ENCODE measurements at places on chromosomes 2 and 18.

- DNase-seq: no peak
These were observed 249.3 kb upstream of the GULP1 start for GRCh38 chr2:188042412-188042811.

- DNase-seq: no peak
These were observed 1860.6 kb upstream of the PIK3C3 start for GRCh38 chr18:40094441-40094840.

- DNase-seq: no peak
These were observed at the start of gene IFIH1 for GRCh38 chr2:162318328-162319180. Gene IFIH1, minus strand, starts transcription at chr2:162318684. Its CDS starts 377 bp downstream, at chr2:162318307.

- no peak for DNase-seq
These were observed 1.8 kb downstream of the ZEB2 start for GRCh38 chr2:144517866-144518747.

DNA sequence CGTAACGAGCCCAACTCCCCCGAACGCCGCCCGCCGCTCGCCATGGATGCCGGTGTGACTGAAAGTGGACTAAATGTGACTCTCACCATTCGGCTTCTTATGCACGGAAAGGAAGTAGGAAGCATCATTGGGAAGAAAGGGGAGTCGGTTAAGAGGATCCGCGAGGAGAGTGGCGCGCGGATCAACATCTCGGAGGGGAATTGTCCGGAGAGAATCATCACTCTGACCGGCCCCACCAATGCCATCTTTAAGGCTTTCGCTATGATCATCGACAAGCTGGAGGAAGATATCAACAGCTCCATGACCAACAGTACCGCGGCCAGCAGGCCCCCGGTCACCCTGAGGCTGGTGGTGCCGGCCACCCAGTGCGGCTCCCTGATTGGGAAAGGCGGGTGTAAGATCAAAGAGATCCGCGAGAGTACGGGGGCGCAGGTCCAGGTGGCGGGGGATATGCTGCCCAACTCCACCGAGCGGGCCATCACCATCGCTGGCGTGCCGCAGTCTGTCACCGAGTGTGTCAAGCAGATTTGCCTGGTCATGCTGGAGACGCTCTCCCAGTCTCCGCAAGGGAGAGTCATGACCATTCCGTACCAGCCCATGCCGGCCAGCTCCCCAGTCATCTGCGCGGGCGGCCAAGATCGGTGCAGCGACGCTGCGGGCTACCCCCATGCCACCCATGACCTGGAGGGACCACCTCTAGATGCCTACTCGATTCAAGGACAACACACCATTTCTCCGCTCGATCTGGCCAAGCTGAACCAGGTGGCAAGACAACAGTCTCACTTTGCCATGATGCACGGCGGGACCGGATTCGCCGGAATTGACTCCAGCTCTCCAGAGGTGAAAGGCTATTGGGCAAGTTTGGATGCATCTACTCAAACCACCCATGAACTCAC lies 673 bp downstream of the PCBP1 start:
- DNase-seq: no peak

GRCh38 chr2:221255862-221256261 lies 316.2 kb downstream of the EPHA4 start:
- DNase-seq: no peak

- no peak for DNase-seq
These were observed at the start of gene PPP4R1 for GRCh38 chr18:9614401-9615279. Gene PPP4R1, minus strand, starts transcription at chr18:9614559. Its CDS starts 75 bp downstream, at chr18:9614484.
